T-cell (primary cell): ENCODE measurements at places on chromosomes 13 and 19. TPM values are rescaled to one million over a fixed set of nuclear protein-coding genes. Genes with fewer than 3 reads are reported as not detected.
A peak's percentile ranks its signal among the peaks of the same experiment; 100 is the strongest.

IZUMO2 gene
- total RNA-seq = not detected

DPF1 gene
- total RNA-seq = not detected

MTUS2 gene
- total RNA-seq = 0.05 TPM

MRPS12 gene
- total RNA-seq = 17.3 TPM

ZSCAN4 gene
- total RNA-seq = not detected

ZNF580 gene
- total RNA-seq = 44.6 TPM

AMH gene
- 11.1 TPM for total RNA-seq

ZNF442 gene
- total RNA-seq = 2.4 TPM

CPB2 gene
- total RNA-seq = not detected

DNA sequence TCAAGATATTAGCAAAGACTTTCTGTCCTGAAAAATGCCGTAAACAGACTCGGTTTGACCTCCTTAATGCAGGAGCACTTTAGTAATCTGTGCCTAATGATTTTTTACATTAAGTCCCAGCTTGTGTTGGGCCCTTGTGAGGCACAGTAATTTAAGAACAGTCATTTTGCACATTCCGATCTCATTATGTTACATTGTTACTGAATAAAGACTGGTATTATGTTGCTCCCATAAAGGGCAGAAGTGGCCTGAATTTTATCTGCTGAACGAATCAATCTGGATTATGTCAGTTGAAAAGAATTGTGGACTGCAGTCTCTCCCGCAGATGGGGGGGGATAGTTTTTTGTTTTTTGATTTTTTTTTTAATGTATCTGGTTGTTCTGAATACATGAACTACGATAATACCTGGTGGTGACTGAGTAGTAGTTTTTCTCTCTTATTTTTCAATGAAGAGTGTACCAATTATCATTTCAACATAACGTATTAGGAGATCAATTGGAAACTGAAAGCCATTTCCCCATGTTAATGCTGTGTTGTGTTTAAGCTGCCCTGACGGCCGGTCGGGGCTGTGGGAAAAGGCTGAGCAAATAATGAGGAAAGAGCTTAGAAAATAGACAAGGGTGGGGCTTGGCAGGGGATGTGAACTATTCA, 290.2 kb downstream of the ZNF536 start:
- DNase-seq = no peak

DNA sequence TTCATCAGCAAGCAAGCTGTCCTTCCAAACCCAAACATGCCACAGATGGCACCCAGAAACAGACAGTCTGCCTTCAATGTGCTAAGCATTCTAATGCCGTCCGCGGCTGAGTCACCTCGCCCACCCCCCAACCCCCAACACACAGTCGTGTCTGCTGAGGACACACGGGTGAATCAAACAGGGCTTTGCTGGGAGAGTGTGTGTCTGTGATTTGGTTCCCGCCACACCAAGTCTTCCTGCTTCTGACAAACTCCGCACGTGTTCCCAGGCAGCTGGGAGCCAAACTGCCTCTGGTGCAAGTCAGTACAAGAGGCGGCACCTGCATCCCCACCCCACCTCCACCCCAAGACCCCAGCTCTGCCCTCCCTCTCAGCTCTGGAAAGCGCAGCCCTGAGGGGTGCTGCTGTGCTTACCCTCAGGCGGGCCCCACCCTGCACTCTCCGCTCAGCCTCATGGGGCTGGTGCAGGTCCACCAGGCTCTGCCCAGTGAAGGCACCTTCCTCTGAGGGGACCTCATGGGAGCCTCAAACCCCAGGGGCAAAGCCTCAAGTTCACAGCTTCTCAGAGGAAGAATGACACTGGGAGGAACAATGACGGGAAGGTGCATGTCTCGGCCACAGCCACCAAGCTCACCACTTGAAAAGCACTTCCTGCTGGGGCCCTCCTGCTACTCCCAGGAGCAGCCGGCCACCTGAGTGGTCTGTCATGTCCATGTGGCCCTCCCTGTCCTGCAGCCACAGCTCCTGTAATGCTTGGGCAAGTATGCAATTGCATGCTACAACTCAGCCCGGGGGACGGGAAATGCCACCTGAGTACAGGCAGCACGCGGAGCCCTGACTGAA, 15.0 kb upstream of the SLC35E1 start:
- DNase-seq = peak; percentile 57

GRCh38 chr13:33611121-33611805, 206.7 kb upstream of the RFC3 start:
- DNase-seq = no peak

DNA sequence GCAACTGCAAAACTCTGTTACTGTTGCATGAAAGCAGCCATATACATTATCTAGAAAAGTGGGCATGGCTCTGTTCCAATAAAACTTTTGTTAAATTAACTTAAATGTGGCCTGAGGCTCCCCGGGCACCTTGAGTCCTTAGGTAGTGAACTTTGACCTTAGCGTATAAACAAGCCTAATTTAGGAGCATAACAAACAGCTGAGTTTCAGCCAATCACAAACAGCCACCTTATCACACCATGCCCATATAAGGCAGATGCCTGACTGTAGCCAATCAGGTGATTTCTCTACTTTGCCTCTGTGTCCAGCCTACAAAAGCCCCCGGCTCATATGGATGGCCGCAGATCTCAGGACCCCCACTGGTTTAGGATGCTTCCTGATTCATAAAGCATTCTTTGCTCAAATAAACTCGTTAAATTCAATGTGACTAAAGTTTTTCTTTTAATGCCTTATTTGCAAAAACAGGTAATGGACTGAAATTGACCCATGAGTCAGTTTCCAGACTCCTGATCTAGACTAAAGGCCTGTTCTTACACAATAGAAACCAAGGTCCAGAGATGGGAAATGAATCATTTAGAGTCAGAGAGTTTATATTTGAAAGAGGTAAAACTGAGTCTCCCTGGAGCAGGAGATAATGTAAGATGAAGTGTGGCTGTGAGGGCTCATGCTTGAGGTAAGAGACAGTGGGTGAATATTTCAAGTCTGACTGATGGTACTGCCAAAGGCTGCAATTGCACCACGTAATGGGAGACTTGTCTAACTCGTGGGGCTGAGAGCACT, 130.2 kb downstream of the FGF9 start:
- no peak for DNase-seq

- DNase-seq = no peak
These were observed 14.3 kb downstream of the ERICH4 start for GRCh38 chr19:41457241-41457640.

DNA sequence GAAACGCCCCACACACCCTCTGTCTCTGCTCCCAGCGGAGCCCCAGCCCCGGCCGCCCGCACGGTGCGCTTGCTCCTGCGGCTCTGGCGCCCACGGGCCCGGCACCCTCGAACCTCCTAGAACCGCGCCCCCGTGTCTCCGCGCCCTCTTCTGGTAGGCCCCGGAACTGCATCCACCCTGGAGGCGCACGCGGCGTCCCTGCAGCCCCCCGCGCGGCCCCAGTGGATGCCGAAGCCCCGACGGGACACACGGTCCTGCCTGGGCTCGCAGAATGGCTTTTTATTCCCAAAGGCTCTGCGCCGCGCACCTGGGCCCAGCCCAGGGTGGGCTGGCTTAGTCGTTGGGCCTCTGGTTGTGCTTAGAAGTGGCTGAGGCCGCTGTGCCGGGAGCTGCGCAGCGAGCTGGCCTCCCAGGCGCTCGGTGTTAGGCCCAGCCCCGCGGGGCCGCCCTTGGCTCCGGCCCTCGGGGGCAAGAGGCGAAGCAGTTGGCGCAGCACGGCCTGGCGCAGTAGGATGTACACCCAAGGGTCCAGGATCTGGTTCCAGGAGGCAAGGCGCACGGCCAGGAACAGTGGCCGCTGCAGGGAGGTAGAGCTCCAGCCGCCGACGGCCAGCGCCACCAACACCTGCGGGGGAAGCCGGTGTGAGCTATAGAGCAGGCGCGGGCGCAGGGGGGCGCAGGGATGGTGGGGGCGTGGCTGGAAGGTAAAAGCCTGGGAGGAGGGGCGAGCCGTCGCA, 2.8 kb downstream of the PTGER1 start:
- peak; percentile 88 for DNase-seq

GRCh38 chr13:61013796-61014195, 401.9 kb downstream of the PCDH20 start:
- no peak for DNase-seq

DNA sequence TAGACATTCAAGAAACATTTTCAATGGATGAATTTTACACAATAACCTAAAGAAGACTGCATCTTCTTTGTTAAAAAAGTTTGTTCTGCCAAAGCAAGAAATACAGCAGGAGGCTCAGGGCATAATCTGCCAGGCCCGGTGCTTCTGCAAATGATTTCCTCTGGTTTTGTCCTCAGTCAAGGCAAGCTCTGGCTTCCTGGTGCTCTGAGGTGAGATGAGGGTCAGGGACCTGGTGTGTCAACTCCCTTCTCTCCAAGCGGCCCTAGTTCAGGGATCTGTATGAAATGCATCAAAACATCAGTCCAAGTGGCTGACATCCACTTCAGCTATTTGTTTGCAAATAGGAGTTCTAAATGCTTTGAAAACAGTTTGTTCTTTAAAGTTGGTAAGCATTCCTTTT, 31.6 kb downstream of the LACC1 start:
- DNase-seq = no peak

DNA sequence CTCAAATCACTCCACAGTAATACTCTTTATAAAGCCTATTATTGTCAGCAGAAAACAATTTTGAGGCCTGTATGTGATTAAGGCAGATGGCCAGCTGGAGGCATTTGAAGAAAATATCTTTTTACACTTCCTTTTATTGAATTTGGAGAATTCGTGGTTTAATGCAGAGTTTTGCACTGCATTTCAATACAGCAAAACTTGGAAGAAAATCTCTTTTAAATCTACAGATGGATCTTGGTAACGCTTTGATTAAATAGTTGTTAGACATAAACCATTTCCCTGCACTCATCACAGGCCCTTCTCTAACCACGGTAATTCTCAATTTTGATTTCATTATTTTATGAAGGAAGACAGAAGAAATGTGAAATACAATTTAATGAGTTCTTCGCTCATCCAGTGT, 185.7 kb downstream of the RFC3 start:
- no peak for DNase-seq

DNA sequence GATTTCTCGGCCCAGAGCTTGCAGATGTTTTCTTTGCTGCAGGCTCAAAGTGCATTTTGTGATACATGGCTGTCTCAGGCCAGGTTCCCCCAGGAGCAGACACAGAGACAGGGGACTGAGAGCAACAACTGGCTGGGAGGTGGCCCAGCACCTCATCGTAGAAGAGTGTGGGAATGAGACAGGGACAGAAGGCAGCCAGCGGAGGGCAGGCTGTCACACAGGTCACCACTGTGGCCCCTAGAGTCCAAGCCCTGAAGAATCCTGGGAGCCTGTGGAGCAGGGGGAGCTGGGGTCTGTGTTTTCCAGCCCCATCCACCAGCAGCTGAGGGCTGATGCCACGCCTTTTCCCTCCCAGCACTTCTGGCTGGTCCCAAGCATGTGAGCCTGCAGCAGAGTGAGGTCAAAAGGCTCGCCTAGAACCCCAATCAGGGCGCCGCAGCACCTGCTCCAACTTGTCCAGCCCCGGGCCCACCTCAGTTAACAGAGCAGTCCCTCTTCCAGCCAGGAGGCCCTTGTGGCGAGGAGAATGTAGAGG, 723.8 kb downstream of the UQCRFS1 start:
- no peak for DNase-seq

- no peak for DNase-seq
These were observed 423.4 kb downstream of the ITGBL1 start for GRCh38 chr13:101875717-101876393.

DNA sequence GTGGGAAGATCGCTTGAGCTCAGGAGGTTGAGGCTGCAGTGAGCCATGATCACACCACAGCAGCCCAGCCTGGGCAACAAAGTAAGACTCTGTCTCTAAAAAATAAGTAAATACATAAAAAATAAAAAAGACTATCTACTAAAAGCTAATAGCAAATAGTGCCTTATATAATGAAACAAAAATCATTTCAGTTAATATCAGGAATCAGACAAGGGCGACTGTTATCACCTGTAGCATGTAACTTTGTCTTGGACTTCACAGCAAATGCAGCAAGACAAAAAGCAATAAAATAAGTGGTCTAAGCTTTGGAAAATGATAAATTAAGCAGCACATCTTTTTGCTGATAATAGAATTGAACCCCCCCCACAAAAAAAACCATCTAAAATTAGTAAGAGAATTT, 21.2 kb upstream of the GPI start:
- DNase-seq = no peak

DNA sequence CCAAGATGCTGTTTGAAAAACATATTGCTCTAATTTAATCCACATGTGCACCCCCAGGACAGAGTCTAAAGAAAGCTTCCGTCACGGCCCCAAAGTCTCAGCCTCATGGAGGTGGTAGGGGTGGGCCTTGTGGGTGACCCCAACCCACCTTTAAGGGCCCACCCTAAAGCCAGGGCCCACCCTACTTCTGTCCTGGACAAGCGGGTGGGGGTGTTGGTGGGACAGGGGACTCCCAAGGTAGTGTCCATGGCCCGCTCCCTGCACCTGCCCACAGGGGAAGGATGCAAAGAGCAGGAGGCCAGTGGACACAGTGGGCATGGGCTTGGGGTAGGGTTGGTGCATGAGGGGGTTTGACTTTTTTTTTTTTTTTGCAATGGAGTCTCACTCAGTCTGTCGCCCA, 66.8 kb downstream of the KCTD15 start:
- no peak for DNase-seq
